ENCODE measurements at places on chromosomes 12 and 14.

GRCh38 chr14:28020112-28020511 lies 746.5 kb upstream of the FOXG1 start:
- no peak for DNase-seq

- DNase-seq = no peak
Observed at GRCh38 chr12:61072717-61073116, 1187.5 kb upstream of the USP15 start.

- no peak for DNase-seq
Observed at GRCh38 chr12:53748072-53748840, 3.5 kb downstream of the CISTR start.

DNA sequence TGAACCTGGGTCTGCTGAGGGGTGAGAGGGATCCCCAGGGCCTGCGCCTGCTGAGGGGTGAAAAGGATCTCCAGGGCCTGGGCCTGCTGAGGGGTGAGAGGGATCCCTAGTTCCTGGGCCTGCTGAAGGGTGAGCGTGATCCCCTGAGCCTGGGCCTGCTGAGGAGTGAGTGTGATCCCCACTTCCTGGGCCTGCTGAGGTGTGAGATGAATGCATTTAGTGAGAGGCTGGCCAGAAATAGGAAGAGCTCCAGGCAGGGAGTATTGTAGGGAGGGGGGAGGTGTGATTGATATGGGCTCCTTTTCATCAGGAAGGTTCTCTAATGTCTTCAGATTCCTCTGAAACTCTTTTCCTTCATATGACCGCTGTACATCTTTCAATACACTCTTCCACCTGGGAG lies 43.0 kb downstream of the FAM186A start:
- no peak for DNase-seq

DNA sequence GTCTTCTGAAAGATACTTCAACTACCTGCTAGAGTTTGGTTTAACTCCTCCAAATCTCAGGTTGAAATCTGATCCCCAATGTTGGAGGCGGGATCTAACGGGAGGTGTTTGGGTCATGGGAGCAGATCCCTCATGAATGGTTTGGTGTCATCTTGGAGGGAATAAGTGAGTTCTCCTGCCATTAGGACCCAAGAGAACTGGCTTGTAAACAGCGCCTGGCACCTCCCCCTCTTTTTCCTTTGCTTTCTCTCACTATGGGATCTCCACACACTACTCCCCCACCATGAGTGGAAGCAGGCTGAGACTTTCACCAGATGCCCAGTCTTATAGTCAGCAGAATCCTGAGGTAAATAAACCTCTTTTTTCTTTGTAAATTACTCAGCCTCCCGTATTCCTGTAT lies 2.5 kb downstream of the CNIH1 start:
- DNase-seq = no peak

- no peak for DNase-seq
Observed at GRCh38 chr12:10554756-10555481, 49.2 kb downstream of the EIF2S3B start.

DNA sequence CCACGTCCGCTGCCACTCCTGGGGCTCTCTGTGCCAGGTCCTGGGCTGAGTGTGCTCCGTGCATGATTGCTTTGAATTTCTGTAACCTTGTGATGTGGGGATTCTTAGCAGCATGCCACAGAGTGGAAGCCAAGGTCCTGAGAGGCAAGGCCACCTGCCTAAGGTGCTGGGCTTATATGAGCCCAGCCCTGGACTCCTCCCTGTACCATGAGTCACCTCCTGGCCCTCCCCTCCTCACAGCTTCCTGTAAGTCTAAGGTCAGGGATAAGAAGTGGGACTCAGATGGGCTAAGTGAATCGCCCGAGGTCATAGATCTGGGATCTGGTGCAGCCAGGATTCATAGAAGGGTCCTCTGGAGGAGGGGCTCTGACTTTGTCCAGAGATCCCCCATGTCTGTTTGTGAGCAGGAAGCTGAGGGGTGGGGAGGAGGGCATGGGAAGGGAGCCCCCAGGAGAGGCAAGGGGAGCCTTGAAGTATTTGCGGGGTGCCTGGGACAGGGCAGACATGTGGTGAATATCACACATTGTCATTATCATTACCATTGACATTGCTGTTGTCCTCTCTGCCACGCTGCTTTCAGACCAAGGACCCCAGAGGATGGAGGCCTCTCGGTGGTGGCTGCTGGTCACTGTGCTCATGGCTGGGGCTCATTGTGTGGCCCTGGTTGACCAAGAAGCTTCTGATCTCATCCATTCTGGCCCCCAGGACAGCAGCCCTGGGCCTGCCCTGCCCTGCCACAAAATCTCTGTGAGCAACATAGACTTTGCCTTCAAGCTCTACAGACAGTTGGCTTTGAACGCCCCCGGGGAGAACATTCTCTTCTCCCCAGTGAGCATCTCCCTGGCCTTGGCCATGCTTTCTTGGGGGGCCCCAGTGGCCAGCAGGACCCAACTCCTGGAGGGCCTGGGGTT lies 28.8 kb downstream of the SERPINA3 start:
- no peak for DNase-seq

DNA sequence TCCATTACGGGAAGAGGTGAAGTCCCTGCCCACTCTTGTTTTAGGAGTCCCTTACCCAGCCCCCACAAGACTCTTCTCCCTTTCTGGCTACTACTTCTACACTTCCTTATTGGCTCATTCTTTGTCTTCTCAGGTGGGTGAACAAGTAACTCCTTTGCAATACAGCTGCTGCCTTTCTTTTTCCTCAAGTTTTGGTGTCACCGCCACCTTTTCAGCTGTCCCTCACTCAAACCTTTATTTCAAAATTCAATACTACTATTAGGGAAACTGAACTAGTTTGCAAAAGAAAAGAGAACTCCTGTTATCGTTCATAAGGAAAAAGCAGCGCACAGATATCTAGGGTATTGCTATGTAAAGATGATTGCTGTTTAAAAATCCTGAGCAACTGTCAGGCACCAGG lies 6.1 kb downstream of the RSRC2 start:
- no peak for DNase-seq

GRCh38 chr14:90060312-90060964 lies 1.4 kb upstream of the KCNK13 start:
- peak; percentile 26 for DNase-seq

GRCh38 chr12:44774815-44775411 lies 101.2 kb downstream of the NELL2 start:
- peak; percentile 49 for DNase-seq

DNA sequence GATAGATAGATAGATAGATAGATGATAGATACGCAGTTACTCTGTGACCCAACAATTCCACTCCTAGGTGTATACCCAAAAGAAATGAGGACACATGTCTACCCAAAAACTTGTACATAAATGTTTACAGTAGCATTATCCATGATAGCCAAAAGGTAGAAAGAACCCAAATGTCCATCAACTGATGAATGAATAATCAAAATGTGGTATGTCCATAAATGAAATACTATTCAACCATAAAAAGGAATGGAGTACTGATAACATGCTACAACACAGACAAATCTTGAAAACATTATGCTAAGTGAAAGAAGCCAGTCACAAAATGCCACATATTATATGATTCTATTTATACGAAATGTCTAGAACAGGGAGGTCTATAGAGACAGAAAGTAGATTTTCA lies 36.1 kb upstream of the LRP6 start:
- DNase-seq = no peak

DNA sequence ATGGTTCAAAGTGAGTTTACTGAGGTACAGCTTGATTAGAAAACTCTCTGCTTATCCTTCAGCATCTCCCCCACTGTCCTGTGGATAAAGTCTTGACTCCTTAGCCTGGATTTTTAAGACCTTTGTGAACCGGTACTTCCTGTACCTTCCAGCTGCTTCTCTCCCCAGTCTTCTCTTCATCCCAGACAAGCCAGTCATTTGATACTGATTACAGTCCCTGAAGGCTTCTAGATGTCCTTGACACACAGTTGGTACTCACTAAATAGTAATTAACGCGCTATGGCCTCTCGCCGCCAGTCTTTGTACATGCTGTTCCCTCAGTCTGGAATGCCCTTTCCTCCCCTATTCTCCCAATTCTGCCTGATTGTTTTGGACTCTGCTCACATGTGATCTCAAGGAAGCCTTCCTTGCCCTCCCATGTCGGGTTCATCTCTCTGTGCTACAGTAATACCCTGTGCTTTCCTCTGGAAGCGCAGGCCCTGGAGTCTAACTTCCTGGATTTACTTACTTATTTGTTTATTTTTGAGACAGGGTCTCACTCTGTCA lies 50.6 kb upstream of the PTGR2 start:
- no peak for DNase-seq

DNA sequence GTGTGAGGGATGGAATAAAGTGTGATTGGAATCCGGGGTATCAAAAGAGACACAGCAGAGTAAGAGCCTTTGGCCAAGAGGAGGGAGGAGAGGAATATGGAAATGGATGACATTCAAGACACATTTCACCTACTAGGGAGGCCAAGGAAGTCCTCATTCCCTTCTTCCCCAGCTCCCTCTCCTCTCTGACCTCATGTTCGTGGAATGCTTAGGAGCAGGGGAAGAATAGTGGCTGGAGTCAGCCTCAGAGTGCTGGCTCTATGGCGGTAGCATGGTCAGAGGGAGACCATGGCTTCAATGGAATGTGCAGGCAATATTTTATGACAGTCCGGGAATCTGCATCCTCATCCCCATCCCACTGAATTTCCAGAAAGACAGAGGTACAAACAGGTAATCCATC lies 196.6 kb downstream of the EGLN3 start:
- no peak for DNase-seq

GRCh38 chr12:79954037-79954610 lies 19.2 kb upstream of the PPP1R12A start:
- no peak for DNase-seq
